ENCODE measurements at places on chromosomes 3 and 15.

DNA sequence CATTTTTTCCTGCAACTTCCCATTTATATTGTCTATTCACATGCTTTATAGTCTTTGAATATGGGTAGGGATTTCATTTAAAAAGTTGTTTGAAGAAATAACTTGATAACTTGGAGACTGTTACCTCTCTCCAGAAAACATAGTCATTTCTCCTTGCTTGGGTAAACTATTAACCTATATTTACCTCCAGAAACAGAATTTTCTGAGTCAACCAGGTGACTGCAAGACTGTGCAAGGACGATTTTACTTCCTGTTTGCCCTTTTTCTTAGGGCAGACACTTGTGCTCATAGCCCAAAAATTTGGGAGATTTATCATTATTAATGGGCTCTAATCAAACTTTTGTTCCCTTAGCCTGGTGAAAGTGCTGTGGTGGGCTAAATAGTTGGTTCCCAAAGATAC lies 14.3 kb upstream of the MOBP start:
- DNase-seq, result no peak

DNA sequence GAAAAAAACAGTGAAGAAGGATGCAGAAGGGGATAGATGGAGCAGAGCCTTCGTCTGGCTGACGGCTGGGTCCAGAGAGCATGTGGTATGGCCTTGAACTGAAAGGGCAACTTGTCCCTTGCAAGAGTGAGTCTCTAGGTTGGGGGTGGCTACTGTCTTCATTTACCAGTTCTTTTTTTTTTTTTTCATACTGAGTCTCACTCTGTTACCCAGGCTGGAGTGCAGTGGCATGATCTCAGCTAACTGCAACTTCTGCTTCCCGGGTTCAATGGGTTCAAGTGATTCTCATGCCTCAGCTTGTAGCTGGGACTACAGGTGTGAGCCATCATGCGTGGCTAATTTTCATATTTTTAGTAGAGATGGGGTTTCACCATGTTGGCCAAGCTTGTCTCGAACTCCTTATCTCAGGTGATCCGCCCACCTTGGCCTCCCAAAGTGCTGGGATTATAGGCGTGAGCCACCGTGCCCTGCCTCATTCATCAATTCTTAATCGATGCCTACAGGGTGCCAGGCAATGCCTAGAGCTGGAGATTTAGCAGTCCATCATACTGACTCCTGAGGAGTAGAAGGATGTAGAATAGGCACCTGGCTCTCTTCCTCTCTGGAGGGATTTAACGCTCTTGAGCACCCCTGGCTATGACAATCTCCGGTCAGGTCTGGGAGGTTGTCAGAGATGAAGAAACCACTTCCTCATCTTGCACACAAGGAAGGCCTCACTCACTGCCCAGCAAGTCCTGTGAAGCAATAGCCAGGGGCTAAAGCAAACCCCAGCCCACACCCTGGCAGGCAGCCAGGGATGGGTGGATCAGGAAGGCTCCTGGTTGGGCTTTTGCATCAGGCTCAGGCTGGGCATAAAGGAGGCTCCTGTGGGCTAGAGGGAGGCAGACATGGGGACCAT lies at the start of gene CAMP:
Gene CAMP, plus strand, starts transcription at position 880 of the 898 bp plus-strand sequence. Its CDS starts 17 bp downstream, at position 897.
- DNase-seq, result no peak

- DNase-seq, result no peak
These were observed 59.5 kb upstream of the STRIT1 start for GRCh38 chr3:155352900-155353490.

DNA sequence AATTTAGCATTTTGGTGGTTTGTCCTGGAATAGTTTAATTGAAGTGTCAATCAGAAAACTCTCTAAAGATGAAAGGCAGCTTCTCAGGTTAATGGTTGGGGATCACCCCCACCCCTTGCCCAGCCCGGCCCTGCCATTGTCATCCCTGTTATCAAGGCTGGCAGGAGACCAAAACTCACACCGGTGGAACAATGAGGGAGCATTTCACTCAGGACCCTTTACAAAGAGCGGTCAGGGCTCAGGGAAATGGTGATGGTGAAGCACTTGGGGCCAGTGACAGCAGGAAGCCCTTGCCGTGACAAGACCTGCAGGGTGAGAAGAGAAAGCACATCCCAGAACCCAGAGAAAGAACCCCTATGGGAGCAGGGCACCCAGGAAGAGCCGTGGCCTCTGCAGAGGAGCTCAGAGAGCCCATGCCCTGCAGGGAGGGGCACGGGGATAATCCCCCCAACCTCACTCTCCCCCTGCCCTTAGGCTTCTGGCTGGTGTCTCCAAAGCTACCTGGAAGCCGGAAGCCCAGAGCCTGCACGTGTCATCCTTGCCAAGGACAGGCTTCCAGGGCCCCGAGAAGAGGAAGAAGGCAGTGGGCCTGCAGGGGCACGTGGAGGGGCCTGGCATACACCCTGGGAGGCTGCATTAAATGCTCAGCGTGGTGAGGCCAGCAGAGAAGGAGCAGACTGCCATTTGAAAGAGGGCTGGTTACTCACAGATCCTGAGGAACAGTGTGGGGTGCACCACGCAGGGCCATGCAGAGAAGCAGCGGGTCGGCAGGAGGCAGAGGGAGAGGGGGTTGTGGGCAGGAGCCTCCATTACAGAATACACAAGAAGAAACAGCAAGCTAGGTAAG lies 80.6 kb upstream of the PRR20G start:
- DNase-seq, result no peak

- no peak for DNase-seq
These were observed 130.8 kb downstream of the ZNF621 start for GRCh38 chr3:40655551-40655950.

GRCh38 chr3:179100652-179101051 lies 29.0 kb upstream of the ZMAT3 start:
- no peak for DNase-seq

GRCh38 chr15:78220713-78221112 lies 13.7 kb downstream of the ACSBG1 start:
- no peak for DNase-seq

- DNase-seq, result no peak
These were observed 175.4 kb downstream of the MBNL1 start for GRCh38 chr3:152444029-152444641.

GRCh38 chr3:11060500-11061251 lies 68.1 kb downstream of the SLC6A1 start:
- DNase-seq, result peak; percentile 45

DNA sequence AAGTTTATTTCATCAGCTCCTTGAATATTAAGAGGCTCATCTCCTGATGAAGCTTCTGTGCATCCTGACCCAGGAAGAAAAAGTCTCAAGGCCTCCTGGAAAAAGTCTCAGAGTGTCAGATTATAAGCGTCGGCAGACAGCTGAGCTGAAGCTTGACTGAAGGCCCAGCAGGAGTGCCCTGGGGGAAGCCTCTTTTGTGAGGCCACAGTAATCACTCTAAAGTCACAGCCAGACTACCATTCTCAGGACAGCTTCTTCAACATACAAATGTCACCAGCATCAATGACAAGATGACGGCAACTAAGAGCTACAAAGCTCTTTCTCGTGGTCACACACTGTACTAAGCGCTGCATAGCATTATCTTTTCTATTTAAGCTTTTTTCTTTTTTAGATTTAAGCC lies 72.7 kb upstream of the LRRN1 start:
- DNase-seq, result no peak

DNA sequence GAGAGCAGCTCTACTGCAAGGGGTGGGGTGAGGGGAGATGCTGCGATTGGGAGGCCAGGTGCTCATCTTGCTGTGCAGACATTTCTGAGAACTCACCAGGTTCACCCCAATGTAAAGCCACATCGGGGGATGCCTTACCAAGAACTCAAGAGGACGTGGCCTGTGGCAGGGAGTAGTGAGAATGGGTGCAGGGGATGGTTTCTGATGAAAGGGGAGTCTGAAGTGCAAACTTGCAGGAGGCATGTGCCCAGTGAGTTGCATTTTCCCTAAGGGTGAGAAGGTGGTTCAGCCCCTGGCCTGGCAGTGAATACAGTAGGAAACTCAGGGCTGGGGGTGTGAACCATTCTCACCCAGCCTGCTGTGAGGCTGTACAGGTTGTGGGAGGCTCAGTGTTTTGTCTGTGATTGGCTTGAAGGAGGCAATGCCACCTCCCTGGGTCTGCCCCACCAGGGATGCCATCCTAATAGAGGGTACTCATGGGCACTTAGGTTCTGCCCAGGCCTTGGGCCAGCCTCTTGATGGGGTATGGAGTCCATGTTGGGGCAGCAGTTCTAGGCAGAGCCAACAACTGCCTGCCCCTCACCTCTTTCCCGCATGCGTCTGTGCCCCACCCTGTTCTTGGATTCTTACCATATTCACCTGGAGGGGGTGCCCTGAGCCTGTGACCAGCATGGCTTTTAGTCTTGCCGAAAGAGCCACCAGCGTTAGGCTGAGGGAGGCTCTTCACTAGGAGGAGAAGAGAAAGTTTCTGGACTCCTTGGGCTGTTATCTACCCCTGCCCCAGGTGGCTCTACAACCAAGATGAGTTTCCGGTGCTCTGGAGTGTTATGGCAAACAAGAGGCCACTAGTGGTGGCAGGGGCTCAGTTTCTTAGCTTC lies 4.5 kb downstream of the HEMK1 start:
- peak; percentile 56 for DNase-seq

- no peak for DNase-seq
These were observed 189.3 kb downstream of the ADAMTS17 start for GRCh38 chr15:100152463-100152862.

- no peak for DNase-seq
These were observed 643.9 kb upstream of the ADAMTS9 start for GRCh38 chr3:65331730-65332129.

DNA sequence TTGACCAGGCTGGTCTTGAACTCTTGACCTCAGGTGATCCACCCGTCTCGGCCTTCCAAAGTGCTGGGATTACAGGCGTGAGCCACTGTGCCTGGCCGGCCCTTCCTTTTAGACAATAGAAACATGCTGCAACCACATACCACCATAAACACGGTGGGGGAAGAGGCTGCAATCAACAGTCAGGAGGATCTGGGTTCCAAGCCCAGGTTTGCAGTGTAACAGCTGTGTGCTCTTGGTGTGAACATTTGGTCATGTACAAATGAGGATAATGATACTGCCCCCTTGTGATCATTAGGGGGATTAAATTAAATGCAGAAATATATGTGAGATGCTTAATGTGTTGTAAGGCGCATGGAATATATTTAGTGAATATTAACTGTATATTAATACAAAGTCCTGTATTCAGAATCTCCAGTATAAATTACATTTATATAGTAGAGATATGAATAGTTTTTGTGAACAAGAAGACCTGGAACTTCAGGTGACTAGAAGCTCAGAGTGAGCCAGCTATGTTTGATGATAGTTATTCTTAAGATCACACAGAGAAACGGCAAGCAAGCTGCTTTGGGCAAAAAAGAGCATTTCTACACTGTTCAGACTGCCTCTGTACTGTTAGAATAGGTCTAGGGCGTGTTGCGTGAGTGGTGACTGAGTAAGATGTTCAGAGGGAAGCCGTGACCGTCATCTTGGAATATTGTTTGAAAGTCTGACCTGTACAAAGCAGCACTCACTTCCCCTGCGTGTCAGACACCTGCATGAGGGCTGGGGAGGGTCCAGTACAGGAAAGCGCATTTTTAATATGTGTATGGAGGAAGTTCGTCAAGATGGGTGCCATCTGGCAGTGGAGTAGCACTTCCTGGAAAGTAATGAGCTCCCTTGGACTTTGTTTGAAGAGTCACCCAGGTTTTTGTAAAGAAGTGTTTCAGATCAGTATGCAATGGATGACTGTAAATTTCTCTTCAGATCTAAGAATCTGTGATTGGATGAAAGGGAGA lies 125.8 kb downstream of the PGPEP1L start:
- DNase-seq, result no peak

- no peak for DNase-seq
These were observed 181.1 kb downstream of the STT3B start for GRCh38 chr3:31713816-31714215.

DNA sequence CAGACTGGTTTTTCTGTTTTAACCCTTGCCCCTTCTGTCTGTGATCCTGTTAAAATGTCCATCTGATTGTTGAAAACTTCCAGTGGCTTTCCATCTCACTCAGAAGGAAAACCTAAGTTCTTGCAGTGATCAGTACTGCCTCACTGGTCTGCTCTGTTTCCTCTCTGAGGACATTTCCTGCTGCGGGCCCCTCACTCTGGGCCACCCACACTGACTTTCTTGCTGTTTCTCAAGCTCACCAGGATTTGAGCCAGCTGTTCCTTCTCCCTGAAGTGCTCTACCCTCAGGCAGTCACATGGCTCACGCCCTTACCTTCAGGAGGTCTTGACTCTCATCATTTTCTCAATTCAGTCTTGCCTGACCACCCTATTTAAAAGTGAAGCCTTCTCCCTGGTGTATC lies 1.8 kb downstream of the GRK7 start:
- no peak for DNase-seq

DNA sequence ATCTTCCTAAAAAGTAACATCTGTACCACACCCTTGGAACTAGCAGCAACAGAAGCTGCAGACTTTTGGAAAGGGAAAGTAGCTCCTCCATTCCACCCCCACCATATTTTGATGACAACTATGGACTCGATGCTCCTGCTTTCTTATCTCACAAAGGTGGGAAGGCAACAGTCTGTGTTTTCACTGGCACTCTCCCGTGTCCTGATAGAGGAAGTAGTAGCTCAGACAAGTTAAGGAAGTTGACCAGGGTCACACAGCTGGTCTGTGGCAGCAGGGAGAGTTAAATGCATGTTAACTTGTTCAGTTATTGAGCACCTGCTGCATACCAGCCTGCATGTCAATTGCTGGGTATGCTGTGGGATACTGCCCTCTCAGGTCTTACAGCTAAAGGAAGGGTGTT lies 33.1 kb downstream of the BHLHE40 start:
- DNase-seq, result no peak

GRCh38 chr3:88151358-88151757 lies 1.6 kb downstream of the C3orf38 start:
- DNase-seq, result no peak

DNA sequence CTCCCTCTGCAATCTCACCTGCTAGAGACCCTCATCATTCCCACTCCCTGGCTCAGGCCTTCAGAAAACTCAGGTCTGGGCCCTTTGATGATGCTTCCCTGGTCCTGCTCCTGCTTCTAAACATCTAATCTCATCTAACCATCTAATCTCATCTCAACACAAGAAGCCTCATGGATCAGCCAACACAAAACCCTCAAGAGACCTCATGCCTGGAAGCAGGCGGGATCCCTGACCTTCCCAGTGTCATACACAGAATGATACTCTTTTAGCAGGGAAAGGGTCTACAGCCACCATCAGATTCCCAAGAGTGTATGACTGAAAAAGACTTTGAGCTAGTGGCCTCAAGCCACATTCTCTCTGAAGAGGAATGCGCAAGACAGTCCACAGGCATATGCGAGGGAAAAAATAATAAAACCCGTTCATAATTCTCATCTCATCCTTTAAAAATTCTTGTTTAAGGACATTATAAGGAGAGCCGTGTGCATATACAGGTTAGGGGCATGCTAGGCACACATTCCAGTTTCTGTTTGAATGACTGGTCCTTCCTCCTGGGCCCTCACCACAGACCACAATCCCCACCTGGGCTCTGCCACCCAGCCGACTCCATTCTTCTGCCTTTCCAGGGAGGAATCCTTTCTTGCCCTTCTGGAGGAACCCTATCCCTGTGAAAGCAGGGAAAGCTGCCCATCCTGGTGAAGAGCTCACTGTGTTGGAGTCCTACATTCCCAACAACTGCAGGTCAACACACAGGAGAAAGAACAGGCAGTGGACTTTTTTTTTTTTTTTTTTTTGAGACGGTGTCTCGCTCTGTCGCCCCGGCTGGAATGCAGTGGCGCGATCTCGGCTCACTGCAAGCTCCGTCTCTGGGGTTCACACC lies 2.2 kb downstream of the ZXDC start:
- DNase-seq, result no peak

GRCh38 chr3:13013151-13013561 lies 60.1 kb downstream of the IQSEC1 start:
- DNase-seq, result no peak

Data from activated naive CD4-positive, alpha-beta T cell treated with anti-CD3 and anti-CD28 coated beads, Interleukin-2, amount 50 U/mL, for 16 hours (primary cell).